ENCODE measurements at places on chromosomes 2 and 18.

DNA sequence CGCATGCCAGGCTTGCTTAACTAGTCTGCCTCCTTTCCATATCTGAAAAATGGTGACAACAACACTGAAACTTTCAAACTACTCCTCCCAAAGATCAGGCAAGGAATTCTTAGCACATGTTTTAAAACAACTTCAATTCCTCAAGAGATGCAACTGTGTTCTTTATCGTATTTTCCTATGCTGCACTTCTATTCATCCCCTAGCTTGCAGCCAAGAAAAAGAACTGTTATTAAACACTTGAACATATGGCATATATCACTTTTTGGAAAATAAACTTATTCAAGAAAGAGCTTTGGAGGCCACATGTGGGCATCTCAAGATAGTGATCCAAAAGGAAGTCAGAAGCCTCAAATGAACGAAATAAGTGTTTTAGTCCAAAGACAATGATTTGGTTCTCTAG, 75.6 kb upstream of the STAM2 start:
- DNase-seq: no peak

DNA sequence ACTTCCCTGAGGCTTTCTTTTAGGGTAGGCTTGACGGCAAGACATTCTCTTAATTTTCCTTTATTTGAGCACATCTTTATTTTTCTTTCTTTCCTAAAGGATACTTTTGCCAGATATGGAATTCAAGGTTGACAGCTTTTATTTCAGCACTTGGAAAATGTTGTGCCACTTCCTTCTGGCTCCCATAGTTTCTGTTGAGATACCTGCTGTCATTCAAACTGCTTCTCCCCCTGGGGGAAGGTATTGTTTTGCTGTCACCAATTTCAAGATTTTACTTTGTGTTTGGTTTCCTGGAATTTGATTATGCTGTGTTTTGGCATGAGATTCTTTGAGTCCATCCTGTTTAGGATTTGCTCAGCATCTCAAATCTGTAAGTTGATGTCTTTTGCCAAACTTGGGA, 39.1 kb upstream of the TWIST2 start:
- no peak for DNase-seq

DNA sequence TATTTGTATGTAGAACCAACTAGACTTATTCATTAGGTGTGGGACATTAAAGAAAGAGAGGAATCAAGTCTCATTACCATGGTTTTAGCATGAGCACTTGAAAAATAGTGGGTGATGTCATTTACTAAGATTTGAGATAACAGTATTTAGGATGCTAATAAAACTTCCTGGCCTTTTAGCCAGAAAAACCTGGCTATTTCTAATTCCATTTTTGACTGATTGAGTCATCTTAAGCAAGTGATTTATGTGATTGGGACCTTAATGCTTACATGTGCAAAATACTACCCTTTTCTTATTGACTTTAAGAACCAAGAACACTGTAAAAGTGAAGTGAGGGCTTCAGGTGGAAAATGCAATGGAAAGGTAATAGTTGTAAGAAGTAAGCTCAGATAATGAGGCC, 196.8 kb upstream of the SESTD1 start:
- DNase-seq: no peak

GRCh38 chr2:600542-601386, 76.4 kb downstream of the TMEM18 start:
- no peak for DNase-seq

GRCh38 chr2:176677746-176678265, 408.6 kb downstream of the MTX2 start:
- DNase-seq: no peak

Measured in C1 segment of cervical spinal cord (tissue), 14 donors.